ENCODE measurements at places on chromosomes 3 and 15.

DNA sequence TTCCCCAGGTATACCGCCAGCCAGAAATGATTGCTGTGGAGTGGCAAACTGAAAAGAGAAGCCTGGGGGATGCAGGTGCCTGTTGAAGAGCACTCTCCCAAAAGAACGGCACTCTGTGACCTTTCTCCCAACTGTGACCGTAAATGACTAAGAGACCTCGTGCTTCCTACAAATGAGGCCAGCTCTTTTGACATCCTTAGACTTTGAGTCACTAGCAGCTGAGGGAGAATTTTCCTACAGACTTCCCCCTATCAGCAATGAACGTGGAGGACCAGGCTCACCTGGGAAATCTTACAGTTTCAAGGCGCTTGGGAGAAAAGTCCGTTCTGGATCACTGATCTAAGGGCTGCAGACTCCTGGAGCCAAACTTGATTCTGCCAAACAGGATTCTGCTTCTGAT, 8.6 kb downstream of the AQP9 start:
- DNase-seq = no peak

GRCh38 chr15:25185791-25186190, 231.0 kb downstream of the SNRPN start:
- DNase-seq = no peak

DNA sequence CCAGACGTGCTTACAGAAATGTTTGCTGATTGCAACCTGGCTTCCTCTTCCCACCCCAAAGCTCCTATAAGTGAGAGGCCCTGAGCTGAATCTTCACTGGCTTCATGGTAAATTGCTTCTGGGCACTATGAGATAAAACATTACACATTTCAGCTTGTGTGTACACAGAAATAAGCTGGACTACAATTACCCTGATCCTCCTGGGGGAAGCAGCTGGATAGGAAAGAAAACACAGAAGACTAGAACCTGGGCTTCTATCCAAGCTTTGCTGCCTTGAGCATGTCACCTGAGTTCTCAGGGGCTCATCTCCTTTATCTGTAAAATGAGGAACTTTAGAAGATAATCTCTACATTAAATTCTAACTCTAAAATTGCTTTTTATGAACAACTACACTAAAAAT, 40.3 kb downstream of the THBS1 start:
- DNase-seq = peak; percentile 67

DNA sequence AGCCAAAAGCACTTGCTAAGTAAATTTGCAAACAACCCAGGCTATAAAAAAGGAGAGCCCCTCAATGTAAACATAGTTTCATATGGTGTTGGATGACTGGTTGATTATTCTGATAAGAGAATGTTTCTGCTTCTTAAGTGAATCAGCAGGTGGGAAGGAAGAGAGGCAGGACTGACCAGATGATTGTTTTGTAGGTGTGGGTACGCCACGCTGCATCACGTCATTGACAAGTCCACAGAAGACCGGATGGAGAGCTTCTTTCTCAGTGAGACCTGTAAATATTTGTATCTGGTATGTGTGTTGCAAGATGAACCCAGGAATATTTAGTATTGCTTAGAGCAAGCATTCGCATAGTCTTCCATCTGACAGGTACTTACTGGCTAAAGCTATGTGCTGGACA, 23.4 kb downstream of the EDEM1 start:
- DNase-seq = no peak

GRCh38 chr3:169914321-169914720, 2.9 kb downstream of the SAMD7 start:
- DNase-seq = no peak

- no peak for DNase-seq
Measured at GRCh38 chr3:100810671-100811070, 101.4 kb downstream of the TFG start.

GRCh38 chr15:75720787-75721479, 8.3 kb upstream of the CSPG4 start:
- DNase-seq = peak; percentile 85

- DNase-seq = no peak
Measured at GRCh38 chr3:81753416-81754027, 7.9 kb downstream of the GBE1 start.

- DNase-seq = no peak
Measured at GRCh38 chr3:11230832-11231231, 41.4 kb upstream of the ATG7 start.

- DNase-seq = no peak
Measured at GRCh38 chr3:22361521-22361920, 610.5 kb upstream of the ZNF385D start.

GRCh38 chr3:103965764-103966163, 1400.9 kb upstream of the ALCAM start:
- DNase-seq = no peak

DNA sequence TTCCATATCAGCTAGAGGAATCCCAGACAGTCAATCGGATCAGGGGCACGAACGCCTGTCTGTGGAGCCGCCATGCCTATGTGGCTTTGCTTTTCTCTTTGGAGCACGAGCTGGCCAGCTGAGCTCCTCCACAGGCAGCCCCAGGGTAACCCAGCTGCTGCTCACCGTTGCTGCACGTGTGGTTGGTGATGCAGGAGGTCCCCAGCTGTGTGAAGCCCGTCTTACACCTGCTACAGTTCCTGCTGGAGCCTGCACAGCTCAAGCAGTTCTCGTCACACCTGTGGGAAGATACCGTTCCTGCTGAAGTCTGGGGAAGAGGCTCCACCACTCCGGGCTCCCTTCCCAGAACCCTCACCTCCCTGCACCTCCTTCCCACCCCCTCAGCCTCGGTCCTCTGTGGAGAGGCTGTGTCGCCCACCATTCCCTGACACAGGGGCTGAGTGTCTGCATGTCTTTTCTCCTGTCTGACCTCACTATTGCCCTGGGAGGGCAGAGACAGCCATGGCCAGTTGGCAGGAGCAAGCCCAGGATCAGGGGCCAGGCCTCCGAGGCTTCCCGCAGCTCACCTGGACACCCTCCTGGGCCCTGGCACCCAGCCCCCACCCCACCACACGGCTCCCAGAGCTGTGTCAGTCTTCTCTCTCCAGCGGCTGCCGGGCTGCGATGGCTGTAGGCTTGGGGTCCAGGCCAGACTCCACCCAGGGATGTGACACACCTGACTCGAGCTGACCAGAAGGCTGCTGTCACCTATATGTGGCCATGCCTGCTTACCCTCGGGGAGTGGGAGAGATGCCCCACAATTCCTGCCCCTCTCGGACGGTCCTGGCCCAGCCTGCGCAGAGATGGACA, 12.2 kb upstream of the SNRPA1 start:
- no peak for DNase-seq

DNA sequence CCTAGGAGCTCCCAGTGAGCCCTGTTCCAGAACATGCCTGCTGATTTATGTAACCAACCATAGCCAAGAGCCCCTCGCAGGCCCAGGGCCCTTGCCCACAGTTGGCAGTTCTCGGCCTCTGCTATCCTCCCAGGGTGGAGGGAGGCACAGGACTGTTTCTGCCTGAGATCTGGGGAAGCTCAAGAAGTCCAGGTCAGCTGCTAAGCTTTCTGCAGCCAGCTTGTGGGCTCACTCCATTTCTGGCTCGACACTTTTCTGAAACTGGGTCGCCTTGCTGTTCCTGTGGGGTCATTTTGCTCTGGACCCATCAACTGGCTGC, 72.5 kb upstream of the HERC1 start:
- no peak for DNase-seq

GRCh38 chr15:82197733-82198594, 64.6 kb downstream of the EFL1 start:
- DNase-seq = peak; percentile 48

- no peak for DNase-seq
Measured at GRCh38 chr3:64392001-64392400, 166.7 kb upstream of the PRICKLE2 start.

DNA sequence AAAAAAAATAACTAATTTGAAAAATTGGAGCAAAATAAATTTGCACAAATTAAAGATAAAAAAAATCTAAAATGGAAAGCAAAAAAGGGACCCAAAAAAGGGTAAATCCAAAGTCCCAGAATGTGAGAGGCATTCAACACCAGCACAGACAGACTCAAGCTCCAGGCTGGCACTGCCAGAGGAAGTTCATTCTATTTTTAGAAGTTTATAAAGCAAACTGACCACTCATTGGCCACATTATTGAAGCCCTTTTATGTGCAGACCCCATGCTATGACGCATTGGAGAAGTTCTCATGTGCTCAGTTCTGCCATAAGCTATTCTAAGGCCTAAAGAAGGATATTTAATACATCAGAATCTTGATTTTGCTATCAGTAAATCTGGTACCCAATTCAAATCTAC, 17.6 kb upstream of the BOC start:
- DNase-seq = no peak

DNA sequence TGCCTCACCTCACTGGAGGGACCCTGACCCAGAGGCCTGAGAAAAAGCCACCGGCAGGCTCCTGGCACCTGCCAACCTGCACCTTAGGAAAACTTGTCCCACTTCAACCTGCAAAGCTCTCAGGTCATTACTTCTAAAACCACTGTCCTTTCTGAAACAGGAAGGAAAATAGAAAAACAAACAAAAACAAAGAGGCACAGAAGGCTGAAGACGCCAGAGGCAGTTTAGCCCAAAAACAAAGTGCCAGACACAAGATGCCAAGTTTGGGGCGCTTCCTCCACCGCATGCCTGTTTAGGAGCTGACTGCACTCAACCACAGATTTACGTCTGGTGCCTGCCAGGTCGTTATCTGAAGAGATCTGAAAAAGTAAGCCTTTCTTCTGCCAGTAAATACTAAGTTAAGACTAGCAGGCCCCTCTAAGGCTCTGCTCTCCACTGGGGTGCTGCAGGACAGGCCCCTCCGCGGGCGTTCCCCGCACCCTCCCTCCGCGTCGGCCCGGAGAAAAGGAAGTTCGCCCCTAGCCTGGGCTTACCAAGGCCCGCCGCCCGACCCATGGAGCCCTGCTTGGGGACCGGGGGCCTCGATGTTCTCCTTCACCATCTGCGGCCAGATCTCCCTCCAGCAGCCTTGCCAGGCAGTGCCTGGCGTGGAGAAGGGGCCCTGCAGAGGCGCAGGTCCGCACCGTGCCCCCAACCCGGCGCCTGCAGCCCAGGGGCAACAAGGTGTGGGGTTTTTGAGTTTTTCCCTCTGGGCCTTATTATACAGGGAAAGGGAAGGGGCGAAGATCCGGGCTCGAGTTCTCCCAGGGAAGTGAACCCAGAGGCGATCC, 1.3 kb downstream of the GOLGA8A start:
- DNase-seq = no peak

GRCh38 chr3:194689493-194689944, 3.8 kb downstream of the FAM43A start:
- no peak for DNase-seq

DNA sequence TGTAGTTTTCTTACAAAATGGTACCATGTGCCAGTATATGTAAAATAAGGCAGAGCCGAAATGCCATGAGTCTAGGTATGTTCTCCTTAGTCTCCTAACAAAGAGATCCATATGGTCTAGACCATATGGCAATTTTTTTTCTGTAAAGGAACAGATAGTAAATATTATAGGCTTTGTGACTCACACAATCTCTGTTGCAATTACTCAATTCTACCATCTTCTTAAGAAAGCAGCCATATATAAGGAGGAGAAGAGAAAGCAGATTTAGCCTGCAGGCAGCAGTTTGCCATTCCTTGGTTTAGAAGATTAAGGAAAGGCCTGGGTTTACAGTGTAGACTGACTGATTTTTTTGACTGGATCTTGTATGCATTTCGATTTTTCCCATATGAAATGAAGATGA, 16.3 kb upstream of the BBX start:
- DNase-seq = no peak

DNA sequence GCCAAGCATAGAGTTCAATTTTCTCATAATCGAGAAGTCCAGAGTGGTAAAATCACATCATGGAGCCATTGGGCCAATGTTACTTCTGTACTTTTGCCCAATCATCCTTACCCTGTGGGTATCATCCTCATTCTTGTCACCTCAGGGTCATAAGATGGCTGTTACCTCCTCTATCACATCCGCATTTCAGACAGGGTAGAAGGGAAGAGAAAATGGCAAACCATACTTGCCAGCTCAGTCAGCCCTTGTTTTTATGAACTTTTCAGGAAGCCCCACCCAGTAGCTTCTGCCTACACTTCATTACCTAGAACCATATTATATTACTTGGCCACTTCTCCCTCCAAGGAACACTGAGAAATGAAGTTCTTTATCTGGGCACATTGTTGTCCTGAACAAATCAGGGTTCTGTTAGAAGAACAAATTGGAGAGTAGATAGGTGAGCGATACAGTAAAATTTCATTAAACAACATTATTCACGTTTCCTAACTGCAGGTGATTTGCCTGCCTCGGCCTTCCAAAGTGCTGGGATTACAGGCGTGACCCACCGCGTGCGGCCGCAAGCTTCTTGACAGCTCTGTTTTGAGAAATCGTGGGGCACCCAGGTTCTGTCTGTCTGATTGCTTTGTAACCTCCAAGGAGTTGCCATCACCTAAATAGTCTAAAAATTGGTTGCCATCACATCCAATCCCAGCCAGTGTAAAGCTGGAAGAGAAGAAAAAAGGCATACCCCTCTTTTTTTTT, 34.5 kb upstream of the RPN1 start:
- no peak for DNase-seq

GRCh38 chr3:73604451-73604850, 20.3 kb downstream of the PDZRN3 start:
- no peak for DNase-seq

GRCh38 chr3:37787153-37787867, 74.4 kb upstream of the CTDSPL start:
- no peak for DNase-seq

DNA sequence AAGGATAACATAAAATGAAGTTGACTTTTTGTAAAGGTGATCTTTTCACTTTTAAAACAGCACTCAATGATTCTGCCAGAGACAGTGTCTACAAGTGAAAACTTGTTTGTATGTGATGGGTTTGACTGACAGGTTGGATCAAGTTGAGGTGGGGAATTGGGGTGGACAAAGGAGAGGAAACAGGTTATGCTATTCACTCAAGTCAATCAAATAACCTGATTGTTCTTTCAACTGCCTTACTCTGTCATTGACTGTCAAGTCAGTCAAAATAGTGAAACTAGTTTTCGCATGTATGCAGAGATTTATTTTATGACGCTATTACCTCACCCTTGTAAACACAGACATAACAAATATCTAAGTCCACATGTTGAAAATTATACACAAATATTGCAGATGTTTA, 187.7 kb downstream of the ROBO2 start:
- DNase-seq = no peak

- no peak for DNase-seq
Measured at GRCh38 chr3:1442271-1442670, 349.4 kb downstream of the CNTN6 start.
